SW480 (cell line): ENCODE measurements at places on chromosomes 2 and 18.

DNA sequence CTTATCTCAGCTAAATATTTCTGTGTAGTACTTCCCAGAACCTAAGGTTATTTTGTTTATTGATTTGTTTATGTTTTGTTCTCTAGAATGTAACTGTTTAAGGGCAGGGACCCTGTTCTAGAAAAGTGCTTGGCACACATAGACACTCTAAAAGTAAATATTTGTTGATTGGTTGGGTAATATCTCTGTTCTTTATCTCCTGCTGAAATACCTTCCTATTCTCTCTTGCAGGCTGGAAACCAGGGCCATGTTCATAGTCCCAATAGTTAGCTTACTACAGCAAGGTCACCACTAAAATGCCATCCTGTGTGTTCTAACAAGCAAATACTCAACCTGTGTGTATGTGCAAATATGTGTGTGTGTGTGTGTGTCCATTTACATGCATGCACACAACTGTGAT, 375.6 kb upstream of the MEIS1 start:
- no peak for DNase-seq

GRCh38 chr18:47981320-47981719, 50.9 kb upstream of the SMAD2 start:
- DNase-seq: no peak

GRCh38 chr2:20170704-20171250, 54.2 kb downstream of the SDC1 start:
- DNase-seq: no peak

GRCh38 chr2:222309361-222309760, 10.6 kb upstream of the PAX3 start:
- no peak for DNase-seq

DNA sequence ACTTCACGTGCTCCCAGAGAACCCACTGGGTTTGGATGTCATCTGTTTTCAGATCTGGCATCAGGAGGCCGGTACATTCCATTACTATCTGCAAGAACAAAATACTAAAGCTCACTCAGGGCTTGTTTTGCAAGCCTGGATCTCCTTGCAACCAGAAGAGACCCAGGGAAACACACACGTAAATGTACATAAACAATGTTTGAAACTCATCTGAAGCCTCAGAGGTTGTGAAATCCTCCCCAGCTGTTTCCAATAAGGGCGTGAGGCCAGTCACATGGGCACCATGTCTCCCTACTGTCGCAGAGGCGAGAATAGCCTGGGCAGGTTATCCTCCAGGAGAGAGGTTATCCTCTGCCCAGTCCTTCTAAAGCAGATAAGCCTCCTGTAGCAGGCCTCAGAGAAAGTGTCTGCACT, 186.9 kb downstream of the GFPT1 start:
- DNase-seq: no peak

DNA sequence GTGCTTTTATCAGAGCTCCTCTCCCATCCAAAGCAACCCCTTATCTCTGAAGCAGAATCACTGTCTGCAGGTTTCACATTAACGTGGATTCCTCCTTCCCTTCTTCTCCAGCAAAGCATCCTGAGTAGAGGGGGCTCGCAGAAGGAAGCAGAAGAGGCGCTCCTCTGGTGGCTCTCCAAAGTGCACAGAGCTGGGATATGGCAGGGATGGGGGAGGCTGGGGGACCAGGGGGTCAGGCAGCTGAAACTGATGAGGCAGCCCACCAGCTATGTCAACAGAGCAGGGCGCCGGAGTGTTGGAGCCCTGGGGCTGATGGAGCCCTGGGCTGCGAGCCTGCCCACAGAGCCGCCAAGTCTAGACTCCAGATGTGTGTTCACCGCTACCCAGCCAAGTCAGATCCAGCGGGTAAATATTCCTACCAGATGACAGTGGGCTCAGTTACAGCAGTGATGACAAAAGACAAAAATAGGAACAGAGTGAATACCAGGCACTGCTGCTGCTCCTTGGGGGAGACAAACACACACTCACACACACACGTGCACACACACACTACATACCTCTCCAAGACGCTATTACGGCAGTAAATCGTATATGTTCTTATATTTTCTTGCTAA, 678.3 kb upstream of the ID2 start:
- DNase-seq: no peak

GRCh38 chr2:227536445-227536844, 62.2 kb upstream of the SCYGR2 start:
- DNase-seq: no peak

DNA sequence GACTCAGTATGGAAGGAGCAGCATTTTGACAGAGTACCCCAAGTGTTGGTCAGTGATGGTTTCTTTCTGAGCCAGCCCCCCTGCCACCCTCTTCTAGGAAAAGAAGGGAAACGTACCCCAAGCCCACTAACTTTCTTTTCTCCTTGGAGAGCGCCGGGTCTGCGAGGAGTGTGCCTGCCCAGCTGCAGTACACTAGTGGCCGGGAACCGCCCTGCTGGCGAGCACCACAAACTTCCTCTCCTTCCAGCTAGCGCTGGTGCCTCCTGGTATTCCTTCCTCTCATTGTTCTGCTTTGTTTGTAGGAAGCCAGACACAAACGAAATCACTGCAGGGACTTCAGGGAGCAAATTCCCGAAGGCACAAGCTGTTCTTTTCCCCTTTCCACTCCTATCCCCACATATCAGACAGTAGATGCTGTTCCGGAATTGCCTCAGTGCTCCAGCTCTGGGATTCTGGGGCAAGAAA, 1.8 kb downstream of the CCDC85A start:
- DNase-seq: peak; percentile 53

- DNase-seq: no peak
Observed at GRCh38 chr2:196434217-196434616, 205.3 kb upstream of the CCDC150 start.

DNA sequence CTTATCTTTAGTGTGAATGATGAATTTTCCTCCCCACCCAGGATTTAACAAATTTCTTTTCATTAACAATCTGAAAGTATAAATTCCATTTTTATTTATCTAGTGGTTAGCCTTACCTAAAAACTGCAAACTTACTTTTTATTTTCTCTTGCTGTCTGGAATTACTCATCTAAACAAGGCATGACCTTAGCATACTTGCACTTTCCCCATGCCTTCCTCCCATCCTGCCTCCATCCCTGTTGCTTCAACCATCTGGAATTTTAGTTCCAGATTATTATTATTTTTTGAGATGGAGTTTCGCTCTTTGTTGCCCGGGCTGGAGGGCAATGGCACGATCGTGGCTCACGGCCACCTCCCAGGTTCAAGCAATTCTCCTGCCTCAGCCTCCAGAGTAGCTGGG, 35.6 kb downstream of the GDF7 start:
- DNase-seq: no peak

DNA sequence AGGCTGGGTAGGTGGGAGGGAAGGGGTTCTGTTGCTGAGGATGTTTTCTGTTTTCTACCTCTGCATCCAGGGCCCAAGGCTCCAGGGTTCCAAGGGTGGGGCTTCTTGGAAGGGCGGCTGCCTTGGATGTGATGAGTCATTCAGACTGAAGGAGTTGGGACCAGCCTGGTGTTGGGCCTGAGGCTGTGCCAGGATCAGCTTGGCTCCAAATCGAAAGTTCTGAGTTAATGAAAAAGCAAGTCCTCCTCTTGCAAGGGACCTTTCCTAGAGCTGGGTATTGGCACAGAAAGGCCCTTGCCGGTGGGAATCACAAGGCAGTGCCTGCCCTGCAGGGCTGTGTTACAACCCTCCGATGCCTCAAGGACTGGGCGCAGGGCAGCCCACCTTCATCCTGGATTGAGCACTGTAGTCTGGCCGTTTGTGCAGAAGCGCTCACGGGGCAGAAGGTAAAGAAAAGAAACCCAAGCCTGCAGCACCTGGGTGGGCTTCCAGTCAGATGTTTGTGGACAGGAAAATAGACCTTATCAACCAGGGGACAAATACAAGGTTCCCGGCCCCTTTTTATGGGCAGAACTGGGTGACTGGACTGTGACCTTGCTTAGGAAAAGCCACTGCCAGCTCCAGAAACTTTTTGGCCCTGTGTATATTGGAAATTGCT, 52.5 kb upstream of the MCFD2 start:
- peak; percentile 22 for DNase-seq

GRCh38 chr2:63861220-63861822, 19.6 kb downstream of the UGP2 start:
- DNase-seq: peak; percentile 39

GRCh38 chr2:68386365-68386764, 21.3 kb downstream of the PLEK start:
- DNase-seq: no peak

GRCh38 chr2:49845671-49846070, 691.4 kb upstream of the FSHR start:
- DNase-seq: no peak

DNA sequence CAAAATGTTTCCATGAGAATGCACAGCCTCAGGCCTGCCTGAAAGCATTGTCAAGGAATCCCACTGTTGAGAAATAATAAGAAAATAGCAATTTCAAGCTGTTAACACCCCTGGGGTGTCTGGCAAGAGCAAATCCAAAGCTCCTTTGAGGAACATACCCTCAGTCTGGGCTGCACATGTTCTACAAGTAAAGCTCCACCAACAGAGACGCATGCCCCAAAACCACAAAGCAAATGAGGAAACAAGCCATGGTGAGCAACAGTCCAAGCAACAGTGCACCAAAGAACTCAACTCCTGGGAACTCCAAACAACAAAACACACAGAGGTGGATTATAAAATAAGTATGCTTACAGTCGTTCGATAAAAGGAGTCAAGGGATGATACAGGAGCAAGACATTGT, 40.3 kb downstream of the CYP27C1 start:
- no peak for DNase-seq

GRCh38 chr18:9756271-9756932, 48.3 kb downstream of the RAB31 start:
- DNase-seq: no peak

- no peak for DNase-seq
Observed at GRCh38 chr2:52475590-52475989, 1292.0 kb upstream of the CHAC2 start.

GRCh38 chr2:111662771-111663470, 221.1 kb downstream of the ANAPC1 start:
- no peak for DNase-seq

DNA sequence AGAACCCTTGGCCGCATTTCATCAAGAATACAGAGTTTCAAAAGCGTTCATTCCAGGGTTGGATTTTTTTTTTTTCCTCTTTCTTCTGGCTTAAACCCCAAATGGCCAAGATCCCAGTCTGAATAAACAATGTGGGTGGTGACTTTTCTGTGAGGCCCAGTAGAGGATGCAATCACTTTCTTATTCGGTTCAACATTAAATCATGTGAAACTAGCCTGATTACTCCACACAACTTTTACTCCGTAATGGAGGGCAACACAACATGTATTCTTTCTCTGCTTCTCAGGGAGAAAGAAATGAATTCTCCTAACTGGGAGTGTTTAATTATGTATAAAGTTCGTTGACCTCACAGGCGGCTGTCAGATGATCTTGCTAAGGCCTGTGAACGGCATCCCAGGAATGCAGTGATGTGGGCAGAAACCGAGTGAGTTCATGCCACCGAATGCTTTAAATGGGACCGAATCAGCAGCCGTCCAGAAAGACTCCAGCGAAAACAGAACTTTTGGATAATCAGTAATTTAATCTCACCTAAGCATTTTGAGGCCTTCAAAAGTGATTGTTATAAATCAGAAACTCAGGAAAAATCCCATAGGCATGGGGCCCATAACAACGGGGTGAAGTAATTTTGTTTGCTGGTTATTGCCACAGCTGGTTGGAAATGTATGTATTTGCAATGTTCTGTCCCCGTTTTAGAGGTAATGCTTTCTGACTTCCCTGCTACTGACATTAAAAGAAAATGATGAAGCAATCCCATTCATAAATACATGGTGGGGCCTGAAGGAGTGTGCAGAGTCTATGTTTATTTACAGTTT, 81.5 kb downstream of the BCL2 start:
- peak; percentile 66 for DNase-seq

- DNase-seq: peak; percentile 56
Observed at GRCh38 chr18:9362869-9363268, 28.3 kb downstream of the TWSG1 start.

GRCh38 chr2:19955544-19956422, 34.1 kb downstream of the WDR35 start:
- DNase-seq: peak; percentile 67

DNA sequence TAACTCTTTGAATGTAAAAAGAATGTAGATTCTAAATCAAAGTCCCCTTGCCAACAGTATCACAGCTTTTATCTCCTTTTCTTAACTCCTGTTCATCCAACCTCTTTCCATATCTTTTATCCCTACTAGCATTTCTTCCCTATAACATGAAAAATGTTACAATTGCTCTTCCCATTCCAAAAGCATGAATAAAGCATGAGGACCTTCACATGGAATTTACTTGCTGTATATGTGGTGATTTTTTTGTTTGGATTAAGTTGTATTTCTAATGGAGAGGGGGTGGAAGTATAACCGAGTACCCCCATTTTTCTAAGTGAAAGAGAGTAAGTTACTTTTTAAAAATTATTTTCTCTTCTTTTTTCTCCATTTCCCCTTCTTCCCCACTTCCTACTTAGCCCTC, 94.9 kb upstream of the RBBP8 start:
- DNase-seq: no peak

DNA sequence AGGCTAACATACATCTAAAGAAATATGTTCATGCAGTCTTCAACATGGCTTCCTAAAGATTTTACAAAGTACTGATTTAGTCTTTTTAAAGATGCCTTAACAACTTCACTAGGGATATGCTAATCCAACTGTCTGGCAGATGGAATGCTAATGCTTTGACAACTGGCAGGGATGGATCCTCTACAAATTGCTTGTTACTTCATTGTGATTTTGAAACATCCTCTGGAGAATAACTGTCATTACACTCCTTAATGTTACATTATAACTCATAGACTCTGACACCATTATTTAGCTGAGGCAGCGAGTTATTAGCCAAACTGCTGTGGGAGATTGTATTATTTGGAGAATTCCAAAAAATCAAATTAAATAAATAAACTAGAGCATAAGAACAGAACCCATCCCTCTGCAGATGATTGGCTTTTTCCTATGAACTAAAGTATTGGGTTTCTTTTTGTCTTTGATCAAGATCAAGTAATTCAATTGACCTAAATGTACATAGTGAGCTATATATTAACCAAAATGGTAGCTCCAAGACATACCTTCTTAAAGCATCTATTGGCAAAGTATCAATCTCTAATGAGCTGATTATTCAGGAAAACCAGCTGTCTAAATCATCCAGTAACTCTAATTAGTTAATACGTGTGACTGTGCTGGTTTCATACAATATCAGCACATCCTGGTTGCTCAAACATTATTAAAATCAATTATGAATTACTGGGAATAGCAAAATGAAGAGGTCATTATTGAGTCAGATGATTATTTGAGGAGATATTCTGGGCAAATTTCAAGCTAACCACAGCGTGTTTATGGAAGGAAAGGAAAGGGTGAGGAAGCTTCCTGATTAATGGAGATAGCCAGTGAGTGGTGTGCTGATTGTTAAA, 321.3 kb upstream of the TFPI start:
- DNase-seq: no peak

- DNase-seq: no peak
Observed at GRCh38 chr18:52394602-52395001, 54.6 kb downstream of the DCC start.
